ENCODE measurements at places on chromosomes 5 and 9.

- peak; percentile 40 for DNase-seq
Observed at GRCh38 chr5:56588636-56589480, 226.5 kb upstream of the MAP3K1 start.

DNA sequence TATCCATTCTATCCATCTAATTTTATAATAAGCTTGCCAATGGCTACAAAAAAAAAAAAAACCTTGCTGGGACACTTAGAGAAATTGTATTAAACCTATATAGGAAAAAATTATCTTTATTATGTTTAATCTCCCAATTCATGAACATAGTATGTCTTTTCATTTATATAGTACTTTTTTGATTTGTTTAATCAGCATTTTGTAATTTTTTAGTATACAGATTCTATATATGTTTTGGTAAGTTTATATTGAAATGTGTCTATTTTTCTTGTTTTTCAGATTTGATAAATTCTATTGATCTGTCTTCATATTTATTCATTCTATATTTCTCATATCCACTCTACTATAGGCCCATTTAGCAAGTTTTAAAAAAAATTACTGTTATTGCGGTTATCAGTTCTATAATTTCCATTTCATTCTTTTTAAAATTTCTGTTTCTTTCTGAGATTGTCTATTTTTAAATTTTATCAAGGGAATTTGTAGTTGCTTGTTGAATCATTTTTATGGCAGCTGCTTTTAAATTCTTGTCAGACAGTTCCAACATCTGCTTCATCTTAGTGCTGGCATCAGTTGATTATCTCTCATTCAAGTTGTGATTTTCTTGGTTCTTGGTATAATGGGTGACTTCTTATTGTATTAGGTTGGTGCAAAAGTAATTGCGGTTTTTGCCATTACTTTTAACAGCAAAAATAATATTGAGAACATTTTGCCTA is 170.1 kb upstream of the S1PR3 start:
- DNase-seq, result no peak

- no peak for DNase-seq
Observed at GRCh38 chr9:6783753-6784152, 26.0 kb downstream of the KDM4C start.

DNA sequence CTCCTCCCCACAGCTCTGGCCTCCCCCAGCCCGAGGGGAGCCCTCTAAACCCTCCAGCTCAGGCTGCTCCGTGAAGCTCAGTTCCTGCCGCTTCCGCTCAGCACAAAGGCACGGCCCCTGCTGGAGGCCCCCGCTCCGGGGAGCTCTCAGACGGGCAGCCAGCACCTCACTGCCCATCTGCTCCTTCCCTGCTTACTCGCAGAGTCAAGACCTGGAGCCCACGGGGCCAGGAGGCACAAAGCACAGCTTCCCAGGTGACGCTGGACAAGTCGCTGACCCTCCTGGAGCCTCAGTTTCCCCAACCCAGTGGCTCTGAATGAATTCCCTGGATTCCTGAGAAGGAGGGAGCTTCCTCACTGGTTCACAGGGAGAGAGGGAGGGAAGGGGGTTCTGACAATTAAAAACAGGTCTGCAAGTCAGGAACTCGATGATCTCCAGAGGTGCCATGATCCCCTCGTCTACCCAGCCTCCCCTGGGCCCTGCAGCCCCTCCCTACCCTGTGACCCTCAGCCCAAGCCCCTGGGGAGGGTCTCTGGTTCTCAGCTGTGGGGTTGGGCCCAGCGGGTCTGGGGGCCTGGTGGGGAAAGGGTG is 36.2 kb downstream of the VAV2 start:
- no peak for DNase-seq

DNA sequence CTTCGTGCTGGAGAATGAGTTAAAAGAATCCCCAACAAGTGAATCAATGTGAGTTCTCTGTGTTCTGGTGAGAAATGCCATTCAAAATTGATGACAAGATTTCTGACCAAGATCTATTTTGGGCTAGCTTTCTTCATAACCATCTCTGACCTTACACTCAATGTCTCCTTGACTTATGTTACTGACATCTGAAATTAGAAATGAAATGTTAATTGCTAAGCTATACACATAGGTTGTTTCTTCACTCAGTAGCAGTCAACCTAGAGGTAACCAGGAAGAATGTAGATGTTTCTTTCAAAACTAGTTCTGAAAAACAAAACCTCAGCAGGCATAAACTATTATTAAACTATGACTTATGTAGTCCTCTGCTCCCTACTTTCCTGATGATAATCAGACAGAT is 2220.7 kb upstream of the C9orf72 start:
- DNase-seq, result no peak

GRCh38 chr9:96877269-96877668 is 23.0 kb upstream of the ZNF782 start:
- DNase-seq, result no peak

DNA sequence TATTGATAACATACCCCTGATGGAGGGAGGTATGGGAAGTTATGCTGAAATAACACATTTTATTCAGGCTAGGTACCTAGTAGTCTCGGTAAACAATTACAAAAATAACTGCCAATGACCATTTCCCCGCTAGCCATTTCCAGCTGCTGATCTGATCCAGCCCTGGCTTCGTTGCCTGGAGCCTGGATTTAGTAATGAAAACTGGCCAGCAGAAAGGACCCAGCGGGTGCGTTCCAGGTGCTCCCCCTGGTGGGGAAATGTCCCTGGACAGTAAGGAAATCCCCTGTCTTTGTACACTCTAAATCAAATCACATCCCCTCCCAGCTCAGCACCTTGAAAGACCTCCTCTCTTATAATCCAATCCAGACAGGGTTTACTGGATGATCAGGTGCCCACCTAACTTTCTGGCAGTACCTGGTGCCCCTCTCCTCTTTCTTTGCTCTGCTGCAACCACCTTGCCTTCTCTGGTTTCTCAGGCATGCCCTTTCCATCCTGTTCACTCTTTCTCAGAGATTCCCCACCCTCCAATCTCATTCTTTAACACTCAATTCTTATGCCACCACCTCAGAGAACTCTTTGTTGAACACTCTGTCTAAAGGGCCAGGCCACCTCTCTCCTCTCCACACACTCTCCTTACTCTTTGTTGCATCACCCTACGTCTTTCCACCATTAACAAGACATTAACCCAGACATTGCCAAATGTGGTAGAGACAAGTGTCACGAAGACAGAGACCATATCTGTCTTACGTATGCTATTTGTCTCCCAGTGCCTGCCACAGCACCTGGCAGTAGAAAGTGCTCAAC is 50.1 kb upstream of the SMAD5 start:
- DNase-seq, result peak; percentile 21

DNA sequence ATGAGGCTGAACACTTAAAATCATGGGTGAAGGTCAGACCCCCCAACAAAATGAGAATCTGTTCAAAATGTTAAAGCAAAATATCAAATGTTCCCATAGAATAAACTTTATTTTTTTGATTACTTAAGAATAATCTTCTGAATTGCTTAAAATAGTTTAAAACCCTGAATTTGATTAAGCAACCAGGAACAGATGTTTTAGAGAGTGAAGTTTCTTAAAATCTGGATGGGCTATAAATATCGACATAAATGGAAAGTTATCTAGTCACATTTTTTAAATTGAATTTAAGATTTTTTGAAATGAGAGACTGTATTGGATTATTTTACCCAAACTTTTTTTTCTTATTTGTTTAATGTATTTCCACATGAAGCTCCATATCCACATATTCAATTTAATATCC is 98.5 kb downstream of the ADAMTS12 start:
- no peak for DNase-seq
